ENCODE measurements at places on chromosomes 6 and 20.

- no peak for ATAC-seq
Measured at GRCh38 chr6:84912472-84913322, 148.3 kb upstream of the TBX18 start.

GRCh38 chr20:36408219-36408618 lies 102.1 kb downstream of the DLGAP4 start:
- ATAC-seq, result no peak

GRCh38 chr20:10639737-10640556 lies 33.9 kb downstream of the JAG1 start:
- ATAC-seq, result no peak

DNA sequence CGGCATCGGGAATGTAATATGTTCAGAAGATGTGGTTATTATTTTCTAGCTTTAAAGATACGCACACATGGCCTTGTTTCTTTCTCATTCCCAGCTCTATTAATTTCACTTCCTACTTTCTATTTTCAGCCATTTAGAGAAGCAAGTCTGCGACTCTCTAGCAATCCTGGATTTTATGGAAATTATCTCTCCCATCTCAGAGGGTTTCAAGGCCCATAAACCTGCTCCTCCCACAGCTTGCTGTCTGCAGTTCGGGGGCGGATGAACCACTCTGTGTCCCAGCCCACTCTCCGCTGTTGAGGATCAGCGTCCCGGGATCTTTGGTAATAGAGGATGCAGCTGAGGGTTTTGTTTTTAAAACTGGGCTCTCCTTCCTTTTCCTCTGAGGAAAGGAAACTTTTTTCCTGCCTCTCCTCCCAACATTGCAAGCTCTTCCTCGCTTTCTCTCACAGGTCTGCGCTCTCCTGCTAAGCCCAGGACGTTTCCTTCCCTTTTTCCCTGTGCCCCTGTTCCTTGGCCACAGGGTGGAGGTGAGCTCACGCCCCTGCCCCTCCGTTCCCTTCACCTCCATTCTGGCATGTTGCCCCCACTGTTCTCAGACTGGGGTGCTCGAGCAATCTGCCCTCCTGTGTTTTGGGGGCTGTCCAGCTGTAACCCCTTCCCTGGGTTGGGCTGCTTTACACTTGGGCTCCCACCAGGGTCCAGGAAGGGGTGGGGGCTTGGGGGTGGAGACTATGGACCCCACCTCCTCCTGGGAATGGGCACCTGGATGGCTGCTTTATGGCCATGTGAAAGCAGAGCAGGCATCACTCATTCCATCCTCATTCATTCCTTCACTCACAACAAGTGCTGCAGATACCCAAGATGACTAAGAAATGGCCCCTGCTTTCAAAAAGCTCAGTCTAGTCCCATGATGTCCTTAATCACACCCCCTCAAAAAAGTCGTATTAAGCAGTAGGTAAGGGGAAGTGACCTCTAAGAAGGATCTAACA lies 54.9 kb downstream of the ZBTB9 start:
- ATAC-seq, result no peak

DNA sequence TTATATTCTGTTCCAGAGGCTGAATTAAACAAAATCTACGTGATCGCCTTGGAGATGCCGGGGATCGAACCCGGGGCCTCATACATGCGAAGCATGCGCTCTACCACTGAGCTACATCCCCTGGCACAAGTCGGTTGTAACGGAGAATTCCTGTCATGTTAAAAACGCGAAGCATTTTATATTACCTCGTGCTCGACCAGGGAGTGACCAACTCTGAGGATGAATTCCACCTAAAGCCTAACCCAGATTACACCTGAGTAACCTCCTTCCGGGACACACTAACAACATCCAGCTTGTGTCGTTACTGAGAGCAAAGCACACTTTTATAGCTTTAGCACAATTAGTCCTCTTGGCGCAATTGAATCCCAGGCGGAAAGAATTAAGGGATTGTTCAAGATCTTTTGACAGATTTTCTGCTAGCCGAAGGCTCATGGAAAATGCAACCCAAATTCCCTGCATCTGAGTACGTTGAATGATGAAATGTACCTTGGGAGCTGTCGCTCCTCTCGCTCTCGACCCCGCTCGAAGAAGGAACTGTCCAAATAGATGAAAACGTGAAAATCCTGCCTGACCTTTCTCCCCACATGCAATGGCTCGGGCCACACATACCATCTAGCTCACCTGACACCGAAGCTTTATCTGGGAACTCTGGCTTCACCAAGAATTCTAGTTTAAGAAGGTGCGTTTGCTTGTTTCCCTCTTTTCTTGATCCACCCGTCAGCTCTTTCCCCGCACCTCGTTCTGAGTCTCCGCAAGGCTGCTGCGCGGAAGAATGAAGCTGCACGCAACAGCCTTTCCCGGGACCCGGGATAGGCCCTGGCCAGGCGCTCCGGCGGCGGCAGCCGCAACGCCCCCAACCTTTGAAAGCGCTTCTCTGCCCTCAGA lies 148.3 kb downstream of the GPX5 start:
- ATAC-seq, result peak; percentile 41
